AG09319 (cell line): ENCODE measurements at places on chromosomes 3 and 15.
A peak's percentile ranks its signal among the peaks of the same experiment; 100 is the strongest.

GRCh38 chr3:58604031-58604430 is 26.8 kb upstream of the FAM107A start:
- DNase-seq: no peak

DNA sequence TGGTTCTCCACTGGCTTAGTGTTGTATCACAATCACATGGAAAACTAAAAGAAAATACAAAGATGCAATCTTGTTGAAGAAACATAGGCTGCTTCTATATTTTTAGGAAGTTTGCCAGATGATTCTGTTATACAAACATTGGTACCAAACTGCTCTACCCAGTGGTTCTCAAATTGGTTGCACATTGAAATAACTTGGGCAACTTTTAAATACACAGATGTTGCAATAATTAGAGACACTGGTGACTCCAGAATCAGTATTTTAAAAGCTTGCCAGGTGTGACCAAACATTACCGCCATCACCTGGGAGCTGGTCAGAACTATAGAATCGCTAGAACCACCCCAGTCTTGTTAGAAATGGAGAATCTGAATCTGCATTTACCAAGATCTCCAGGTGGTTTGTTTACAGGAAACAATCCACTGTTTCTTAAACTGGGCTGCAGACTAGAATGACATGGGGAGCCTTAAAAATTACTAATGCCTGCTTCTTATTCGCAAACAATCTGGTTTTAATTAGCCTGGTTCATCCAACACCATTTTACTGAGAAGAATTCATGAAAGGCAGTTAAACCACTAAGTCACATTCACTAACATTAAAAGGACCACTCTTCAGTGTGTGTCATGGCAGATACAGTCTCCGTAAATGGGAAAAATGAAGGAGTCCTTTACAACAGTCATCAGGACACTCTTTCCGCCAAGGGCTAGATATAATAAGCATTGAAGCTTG is 76.5 kb downstream of the ACAP2 start:
- peak; percentile 32 for DNase-seq

DNA sequence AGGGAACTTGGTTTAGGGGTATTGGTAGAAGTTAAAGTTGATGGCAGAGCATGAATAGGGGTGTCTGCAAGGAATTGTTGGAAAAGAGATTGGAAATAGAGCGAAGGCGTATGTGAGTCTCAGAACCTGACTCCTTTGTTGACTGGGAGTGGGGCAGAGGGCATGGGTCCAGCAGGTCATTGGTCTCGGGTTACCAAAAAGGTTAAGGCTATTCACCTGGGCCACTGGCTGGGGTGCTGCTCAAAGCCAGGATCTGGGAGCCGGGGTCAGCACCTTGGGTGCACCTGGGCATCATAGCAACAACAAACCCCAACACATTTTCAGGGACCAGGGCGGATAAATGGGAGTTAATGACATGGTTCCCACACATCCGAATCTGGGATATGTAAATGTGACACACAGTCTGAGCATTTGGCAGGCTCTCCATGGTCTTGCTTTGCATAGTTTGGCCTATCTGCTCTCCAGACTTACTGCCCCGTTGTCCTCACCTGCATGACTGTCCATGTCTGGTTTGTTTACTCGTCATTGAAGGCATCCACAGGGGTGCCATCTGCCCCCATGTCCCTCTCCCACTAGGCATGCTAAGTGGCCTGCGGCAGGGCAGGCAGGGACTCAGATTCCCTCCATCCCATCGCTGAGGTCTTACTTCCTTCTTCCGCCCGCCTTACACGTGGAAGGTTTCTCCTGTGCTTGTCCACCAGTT is 10.1 kb downstream of the KLF13 start:
- DNase-seq: no peak

DNA sequence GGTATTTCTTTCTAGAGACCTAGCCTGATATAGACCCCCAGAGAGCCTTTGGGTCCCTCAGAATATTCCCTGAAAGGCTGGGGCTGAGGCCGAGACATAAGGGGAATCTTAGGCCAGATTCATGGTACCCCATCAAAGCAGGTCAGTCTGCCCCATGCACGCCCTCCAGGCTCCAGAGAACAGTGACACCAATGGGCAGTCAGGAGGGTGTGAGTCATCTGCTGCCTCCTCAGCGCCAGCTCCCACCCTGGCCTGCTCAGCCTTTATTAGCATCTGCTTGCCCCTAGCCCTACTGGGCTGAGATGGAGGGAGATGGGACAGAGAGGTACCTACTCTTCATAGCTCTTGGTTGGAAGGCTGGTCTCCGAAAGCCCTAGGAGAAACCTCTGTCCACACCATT is 14.3 kb upstream of the CAMKV start:
- no peak for DNase-seq

DNA sequence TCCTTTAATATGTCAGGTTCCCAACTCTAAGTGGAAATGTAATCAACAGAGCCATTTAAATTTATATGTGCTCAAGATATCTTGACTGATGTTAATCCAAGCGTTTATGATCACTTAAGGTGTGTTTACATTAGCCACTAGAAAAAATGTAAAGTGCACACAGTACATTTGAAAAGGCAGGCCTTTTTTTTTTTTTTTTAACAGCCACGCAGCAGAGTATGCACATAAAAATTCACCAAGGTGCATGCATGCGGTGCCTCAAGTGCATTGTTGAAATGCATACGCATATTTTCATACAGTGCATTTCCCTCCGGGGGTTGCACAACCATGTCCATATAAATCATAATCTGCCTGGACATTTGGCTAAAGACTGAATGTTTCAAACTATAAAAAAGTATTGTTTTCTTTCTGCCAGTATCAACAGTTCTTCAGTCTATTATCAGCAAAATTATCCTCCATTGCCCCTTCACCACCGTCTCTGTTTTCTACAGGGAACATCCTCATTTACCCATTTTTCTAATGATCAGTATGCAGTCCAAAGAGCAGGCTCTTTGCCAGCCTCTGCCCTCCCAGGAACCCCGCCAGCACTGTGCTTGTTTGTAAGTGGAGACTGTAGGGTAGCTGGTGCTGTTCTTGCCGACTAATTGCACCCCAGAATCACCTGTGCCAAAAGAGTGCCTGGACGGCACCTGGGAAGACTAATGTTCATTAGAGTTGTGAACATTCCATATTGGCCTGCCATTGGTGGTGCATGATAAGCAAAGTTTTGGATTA is 611.2 kb upstream of the CFAP20DC start:
- no peak for DNase-seq

- DNase-seq: no peak
Measured at GRCh38 chr15:65176056-65176455, 9.1 kb downstream of the CLPX start.

DNA sequence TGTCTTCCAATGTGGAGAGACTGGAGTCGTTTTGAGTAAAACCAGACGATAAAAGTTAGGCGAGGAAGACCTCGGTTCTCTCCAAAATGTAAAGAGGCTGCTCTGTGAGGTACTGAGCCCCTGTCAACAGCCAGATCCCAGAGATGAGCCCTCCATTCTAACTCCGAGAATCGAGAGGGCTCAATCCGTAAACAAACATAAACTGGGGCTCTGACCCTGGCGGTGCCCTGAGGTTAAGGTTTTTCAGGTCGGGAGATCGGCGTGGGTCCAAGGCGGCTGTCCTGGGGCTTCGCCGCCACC is 417 bp downstream of the TBCCD1 start:
- no peak for DNase-seq

DNA sequence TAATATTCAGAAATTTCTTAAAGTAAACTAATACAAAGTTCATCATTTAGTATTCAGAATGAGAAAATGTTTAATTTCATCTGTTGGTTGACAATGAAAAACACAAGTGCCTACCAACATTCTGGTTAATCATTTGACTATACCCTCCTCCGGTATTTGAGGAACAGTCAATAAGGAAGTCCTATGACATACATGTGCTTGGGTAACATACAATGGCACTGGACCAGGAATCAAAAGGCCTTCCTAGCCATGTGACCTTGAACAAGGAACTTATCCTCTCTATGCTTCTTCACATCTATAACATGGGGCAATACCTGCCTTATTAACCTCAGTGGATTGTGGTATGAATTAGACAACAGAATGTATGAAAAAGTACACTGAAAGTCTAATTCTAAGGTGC is 65.8 kb downstream of the ZNF280D start:
- no peak for DNase-seq

GRCh38 chr3:129068291-129068886 is 7.8 kb downstream of the GP9 start:
- DNase-seq: no peak
